Naive thymus-derived CD8-positive, alpha-beta T cell (primary cell): ENCODE measurements at places on chromosomes 12 and 14. TPM values are rescaled to one million over a fixed set of nuclear protein-coding genes. Genes with fewer than 3 reads are reported as not detected.

- DNase-seq, result no peak
These were observed 8.2 kb downstream of the HIF1A start for GRCh38 chr14:61703342-61704129.

GRCh38 chr12:116628989-116629388 lies 69.8 kb downstream of the MAP1LC3B2 start:
- DNase-seq, result no peak

PPFIA2 gene
- not detected for total RNA-seq

DNA sequence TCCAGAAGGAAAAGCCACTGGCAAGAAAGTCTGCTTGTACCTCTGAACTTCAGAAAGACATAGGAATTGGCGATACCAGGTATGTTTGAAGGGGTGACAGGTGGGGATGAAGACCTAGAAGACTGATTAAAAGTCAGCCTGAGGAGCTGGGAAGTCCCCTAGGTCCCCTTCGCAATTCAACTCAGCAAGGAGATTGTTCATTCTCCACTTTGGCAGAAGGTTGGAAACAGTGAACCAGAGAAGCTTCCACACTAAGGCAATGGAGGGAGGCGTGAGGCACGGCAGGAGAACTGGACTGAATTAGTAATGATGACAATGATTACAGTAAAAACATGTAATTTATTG lies 240.3 kb upstream of the TMPO start:
- DNase-seq, result no peak

GRCh38 chr12:51351913-51352532 lies 5.5 kb upstream of the CELA1 start:
- peak; percentile 58 for DNase-seq

DNA sequence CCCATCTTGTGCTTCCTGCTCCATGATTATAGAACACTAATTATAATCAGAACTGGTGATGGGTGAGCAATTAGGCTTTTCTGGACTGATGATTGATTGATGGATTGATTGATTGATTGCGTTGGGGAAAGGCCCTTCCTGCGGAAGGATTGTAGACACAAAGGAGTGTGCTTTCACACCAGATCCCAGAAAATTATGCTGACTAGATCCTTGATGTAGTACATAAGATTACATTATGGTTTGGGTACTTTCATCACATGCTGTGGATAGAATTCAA lies 8.4 kb downstream of the PELI2 start:
- no peak for DNase-seq

DNA sequence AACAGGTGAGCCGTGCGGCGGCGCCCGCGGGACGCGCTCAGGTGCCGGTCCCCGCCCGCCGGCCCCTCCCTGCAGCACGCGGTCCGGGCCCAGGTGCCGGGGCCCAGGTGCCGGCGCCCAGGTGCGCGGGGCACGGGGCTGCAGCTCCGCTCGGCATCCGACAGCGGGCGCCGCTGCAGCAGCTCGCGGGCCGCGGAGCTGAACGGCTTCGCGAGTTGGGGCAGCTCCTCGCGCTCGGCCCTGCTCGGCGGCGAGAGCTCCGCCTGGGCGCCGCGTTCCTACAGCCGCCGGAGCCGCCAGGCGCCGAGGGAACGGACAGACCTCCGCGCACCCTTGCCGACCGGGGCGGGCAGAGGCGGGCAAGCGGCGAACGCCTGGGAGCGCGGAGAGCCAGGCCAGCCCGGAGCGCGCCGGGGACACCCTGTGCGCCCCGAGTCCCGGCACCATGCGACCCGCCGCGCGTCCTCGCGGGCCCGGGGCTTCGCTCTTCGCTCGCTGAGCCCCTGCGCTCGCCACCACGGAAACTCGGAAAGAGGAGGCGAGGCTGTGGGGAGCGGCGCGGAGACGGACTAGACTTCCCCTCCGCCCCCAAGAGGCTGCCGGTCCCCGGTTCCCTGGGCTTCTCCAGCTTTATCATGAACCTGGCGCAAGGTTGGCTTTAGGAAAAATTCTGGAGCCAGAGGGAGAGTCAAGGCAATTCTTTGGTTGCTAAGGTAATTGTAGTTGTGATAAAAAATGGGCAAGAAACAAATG lies at the start of gene RGS6:
TSS of gene RGS6 (plus strand) at position 201 of the 753 bp plus-strand sequence.
- no peak for DNase-seq

C14orf180 gene
- total RNA-seq, result not detected

CLEC4E gene
- total RNA-seq, result not detected

DNA sequence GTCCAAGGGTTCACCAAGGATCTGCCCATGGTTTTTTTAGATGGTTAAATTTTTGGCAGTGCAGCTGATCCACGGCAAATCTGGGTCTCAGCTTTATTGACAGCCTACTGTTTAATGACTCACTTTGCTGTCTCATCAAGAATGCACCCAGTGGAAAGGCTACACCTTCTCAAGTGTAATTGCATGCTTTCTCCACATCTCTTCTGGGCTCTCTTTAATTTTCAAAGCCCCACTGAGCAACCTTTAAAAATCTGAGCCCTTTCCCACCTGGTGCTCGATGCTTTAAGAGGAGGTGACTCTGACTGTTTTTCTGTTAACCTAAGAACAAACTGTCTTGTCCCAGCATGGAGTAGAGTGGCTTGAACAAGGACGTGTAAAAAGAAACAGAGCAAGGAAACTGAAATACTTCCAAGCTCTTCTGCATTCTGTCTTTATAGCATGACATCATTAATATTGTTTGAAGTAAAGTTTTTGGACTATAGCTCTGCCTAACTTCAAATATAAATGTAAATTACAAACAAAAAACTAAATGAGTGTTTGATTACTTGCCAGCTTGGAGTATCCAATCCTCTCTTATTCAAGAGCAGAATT lies 214.2 kb upstream of the KRR1 start:
- no peak for DNase-seq

GRCh38 chr14:61381553-61381952 lies 60.2 kb downstream of the PRKCH start:
- no peak for DNase-seq

CCDC63 gene
- not detected for total RNA-seq

GRCh38 chr14:105879867-105880561 lies 353.6 kb downstream of the TMEM121 start:
- no peak for DNase-seq

DNA sequence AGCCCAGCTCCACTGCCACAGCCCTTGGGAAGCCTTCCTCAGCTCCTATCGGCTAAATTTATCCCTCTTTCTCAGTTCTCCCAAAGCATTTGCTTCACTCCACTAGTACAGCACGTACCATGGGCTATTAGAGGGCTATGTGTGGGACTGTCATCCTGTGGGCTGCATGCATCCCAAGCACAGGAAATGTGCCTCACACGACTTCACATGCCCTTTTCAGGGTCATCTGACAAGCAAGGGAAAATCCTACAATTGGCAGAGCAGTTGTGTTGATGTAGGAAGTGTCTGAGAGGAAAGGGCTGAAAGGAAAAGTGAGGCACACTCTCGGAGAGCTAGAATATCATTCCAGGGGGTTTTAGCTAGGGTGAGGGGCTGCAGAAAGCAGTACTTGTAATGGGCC lies 47.6 kb downstream of the NINJ2 start:
- no peak for DNase-seq

DNA sequence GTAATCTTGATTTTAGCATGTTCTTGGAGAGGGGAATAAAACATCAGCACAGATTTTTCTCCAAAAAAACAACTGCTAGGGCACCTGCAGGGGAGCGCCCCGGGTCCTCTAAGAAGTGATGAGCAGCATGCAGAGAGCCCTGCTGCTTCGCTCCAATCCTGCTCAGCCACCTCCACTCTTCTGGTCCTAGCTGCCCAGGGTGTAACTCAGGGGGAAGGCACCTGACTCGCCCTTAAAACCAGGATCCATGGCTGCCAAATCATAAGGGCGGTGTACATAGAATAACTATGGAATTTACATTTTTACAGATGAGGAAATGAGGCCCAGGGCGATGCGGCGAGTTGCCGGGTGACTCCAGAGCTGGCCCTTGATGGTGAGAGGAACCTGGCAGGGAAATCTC lies 204.7 kb downstream of the CALM1 start:
- DNase-seq, result no peak

GRCh38 chr12:62021808-62022207 lies 238.4 kb upstream of the USP15 start:
- no peak for DNase-seq

DNA sequence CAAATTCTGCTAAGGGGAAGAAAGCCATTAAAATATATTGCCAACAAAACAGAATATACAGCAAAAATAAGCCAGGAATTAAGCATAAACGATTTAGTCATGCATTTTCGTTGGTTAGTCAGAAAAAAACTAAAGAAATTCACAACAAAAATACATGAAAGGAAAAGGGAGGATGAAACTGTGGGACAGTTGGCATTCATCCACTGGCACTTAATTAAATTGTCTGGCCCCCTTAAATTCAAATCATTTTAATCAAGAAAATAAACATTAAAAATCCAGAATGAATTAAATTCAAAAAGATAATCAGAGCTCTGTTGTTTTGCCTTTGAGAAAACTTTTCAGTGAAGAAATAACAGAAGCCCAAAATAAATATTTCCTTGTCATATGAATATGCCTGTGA lies 264.6 kb upstream of the TMTC1 start:
- no peak for DNase-seq

GRCh38 chr12:52004042-52004648 lies 2.6 kb upstream of the TAMALIN start:
- DNase-seq, result no peak

DNA sequence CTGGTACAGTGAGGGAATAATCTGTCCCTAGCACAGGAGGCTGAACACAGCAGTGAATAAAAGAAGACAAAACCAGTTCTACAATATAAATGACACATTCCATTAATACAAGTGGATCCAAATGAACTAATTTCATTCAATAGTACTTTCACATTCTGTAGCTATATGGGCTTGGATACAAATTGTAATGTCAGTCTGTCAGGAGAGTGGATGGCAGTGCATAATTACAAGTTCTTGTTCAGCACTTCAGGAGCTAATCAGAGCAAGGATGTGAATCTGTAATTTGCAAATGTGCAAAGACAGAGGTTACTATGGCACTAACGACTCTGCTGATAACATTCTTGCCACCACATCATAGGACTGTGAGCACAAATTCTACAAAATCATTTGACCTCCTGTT lies 697.9 kb downstream of the DIO2 start:
- no peak for DNase-seq
